LoVo (cell line): ENCODE measurements at places on chromosomes 3 and 15.

- no peak for DNase-seq
These were observed 78.8 kb downstream of the ATP2B2 start for GRCh38 chr3:10426346-10427220.

GRCh38 chr3:127134466-127134865 lies 58.5 kb upstream of the PRR23E start:
- no peak for DNase-seq

DNA sequence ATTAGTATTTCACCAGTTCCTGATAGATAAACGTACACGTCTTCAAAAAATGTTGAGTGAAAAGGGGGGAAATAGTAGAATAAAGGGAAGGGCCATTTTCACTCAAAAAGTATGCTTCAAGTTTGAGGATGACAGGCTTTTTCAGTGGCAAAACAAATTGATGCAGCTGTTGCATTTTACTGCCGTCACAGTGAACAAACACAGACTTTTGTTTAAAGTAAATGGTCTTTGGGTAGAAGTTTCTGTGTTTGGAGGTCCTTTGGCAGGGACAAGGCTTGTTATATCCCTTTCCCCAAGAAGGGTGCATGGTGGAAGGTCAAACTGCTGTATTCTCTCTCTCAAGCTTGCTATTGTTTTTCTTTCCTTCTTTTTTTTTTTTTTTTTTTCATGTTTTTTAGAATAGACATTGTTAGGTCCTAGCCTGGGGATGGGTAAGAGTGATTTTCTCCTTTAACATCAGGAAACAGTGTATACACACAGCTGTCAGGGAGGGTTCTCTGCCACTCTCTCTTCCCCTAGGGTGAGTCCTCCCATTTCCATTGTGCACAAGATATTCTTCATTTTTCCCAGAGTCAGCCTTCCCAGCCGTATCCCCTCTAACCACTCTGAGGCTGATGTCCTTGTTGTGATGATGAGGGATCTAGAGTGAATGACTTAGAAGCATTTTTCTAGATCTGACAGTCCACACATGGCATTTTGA lies 6.6 kb upstream of the SUCNR1 start:
- no peak for DNase-seq

GRCh38 chr3:195549931-195550519 lies 6.9 kb upstream of the PPP1R2 start:
- DNase-seq, result no peak

DNA sequence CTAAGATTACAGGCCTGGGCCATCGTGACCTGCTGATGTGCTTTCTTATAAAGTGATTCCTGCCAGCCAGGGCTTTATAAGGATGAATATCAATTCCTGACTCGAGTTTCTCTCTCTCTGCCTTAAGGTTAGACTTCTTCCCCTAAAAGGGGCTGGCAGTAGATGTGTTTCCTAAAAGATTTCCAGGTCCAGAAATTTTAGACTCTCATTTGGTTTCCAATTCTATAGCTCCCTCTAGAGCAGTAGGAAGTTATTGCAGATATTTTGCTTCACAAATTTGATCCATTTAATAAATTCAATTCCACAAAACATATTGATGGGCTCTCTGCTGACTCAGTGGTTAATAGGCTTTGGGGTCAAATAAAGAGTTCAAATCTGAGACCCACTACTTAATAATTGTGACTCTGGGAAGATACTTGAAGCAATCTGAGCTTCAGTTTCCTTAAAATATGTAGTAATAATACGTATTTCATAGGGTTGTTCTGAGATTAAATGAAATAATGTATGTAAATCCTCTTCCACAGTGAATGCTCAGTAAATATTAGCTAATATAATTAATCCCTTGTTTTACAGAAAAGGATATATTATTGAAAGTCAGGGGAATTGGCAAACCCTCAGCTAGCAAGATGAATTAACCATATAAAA lies 2.1 kb downstream of the TRIM69 start:
- DNase-seq, result peak; percentile 43
